ENCODE measurements at places on chromosomes 1 and 21. TPM values are rescaled to one million over a fixed set of nuclear protein-coding genes. Genes with fewer than 3 reads are reported as not detected.

Gene SPRR5
- not detected for total RNA-seq

Gene AIRE
- total RNA-seq, result 0.41 TPM

Gene MASP2
- not detected for total RNA-seq

- no peak for DNase-seq
Measured at GRCh38 chr1:2949966-2950925, 71.0 kb upstream of the ACTRT2 start.

DNA sequence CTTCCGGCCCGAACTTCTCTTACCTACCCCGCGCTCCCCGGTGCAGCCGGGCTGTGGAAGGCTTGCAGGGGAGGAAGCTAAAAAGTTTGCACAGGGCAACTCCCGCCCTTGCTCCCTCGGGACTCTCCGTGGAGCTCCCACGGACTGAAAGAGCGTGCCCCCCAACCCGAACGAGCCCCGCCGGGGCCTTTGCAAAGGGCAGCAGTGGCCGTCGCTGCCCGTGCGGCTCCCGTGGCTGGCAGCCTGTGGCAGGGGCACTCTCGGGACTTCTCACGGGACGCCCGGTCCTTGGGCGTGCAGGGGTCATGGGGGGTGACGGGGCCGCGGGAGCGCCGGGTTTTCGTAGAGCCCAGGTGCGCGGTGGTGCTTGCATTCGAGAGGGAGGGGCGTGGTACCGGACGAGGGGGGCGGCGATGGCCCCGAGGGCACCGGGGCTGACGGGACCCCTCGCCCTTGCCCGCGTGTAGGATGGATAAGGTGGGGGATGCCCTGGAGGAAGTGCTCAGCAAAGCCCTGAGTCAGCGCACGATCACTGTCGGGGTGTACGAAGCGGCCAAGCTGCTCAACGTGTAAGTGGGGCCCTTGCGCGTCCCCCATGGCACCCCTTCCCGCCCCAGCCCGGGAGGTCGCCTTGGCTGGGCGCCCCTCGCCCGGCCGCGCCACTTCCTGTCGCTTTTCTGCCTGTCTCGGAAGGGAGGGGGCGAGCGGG, 711 bp downstream of the GADD45A start:
- peak; percentile 17 for DNase-seq

- no peak for DNase-seq
Measured at GRCh38 chr1:151995774-151996173, 2.1 kb upstream of the S100A10 start.

GRCh38 chr1:31900790-31901189, 37.4 kb downstream of the PTP4A2 start:
- no peak for DNase-seq

Data from frontal cortex (tissue), 4 donors.